ENCODE measurements at places on chromosomes 3 and 15.

- DNase-seq = no peak
Measured at GRCh38 chr3:65425880-65426279, 612.8 kb downstream of the MAGI1 start.

- no peak for DNase-seq
Measured at GRCh38 chr3:68274286-68274685, 619.9 kb upstream of the SUCLG2 start.

- no peak for DNase-seq
Measured at GRCh38 chr3:58066842-58067241, 58.6 kb downstream of the FLNB start.

DNA sequence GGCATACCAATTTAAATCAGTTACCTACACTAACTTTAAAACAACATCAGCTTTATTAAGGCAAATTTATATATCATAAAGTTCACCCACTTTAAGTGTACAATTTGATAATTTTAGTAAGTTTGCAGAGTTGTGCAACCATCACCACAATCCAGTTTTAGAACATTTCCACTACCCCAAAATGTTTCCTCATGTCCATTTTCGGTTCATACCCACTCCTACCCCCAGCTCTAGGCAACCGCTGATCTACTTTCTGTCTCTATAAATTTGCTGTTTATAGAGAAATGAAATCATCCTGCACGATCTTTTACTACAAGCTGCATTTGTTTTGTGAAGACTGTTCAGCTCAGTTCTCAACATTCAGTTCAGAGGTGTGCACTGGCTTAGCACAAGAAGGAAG lies 31.5 kb upstream of the FAM81A start:
- no peak for DNase-seq

DNA sequence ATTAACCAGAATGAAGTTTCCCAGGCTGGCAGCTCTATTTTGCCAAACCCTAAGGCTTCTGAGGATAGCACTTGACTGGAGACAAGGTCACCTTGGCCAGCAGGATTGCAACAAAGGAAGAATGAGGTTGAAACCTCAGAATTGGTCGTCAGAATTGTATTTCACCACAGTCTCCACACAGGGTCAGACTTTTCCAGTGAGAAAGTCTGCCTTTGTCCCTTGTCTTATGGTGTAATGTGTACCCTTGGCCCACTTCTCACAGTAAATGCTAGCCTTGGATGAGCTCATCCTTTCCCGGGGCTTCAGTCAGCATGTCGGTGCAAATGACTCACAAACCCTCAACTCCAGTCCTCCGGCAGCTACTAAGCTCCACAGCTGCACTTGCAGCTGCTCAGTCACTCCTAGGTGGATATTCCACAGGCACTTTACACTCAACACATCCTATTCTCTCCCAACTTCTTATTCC lies 19.7 kb downstream of the SSR3 start:
- no peak for DNase-seq

DNA sequence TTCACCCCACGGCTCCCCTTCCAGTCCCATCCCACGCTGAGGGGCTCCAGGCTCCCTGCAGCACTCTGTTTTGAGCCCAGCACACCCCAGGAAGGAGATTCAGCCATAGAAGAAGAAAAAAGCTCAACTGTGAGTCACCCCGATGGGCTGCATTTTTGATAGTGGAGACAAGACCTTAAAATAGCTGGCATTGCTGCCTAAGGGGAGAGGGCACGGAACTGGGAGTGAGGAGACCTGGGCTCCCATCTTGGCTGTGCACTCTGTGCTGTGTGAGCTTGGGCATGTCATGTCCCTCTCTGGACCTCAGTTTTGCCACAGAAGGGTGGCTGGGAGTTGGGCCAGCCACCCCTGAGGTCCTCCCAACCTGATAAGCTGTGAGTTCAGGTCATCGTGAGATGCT lies 57.2 kb upstream of the SMAD6 start:
- no peak for DNase-seq

- no peak for DNase-seq
Measured at GRCh38 chr15:60829416-60829815, 350.5 kb upstream of the ICE2 start.

- DNase-seq = no peak
Measured at GRCh38 chr3:55968331-55968730, 481.2 kb upstream of the WNT5A start.

- DNase-seq = no peak
Measured at GRCh38 chr15:32747921-32748342, 30.1 kb downstream of the GREM1 start.

DNA sequence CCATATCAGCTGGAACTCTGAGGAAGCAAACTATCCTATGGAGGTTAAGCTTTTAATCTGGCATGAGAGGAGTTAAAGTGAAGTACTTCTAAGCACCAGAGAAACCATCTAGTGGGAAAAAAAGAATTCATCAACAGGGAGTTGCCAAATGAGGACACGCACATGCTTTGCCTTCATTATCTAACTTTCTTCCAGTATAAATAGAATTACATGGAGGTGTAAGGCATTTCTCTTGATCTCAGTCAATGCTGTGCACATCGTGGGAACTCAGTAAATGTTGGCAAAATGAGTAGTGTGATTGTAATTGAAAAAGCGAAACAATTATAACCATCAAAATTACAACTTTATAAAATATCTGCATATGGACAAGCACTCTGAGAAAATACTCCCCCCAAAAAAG lies 8.0 kb upstream of the GSK3B start:
- DNase-seq = no peak

GRCh38 chr3:126370606-126371005 lies 13.4 kb upstream of the KLF15 start:
- no peak for DNase-seq

DNA sequence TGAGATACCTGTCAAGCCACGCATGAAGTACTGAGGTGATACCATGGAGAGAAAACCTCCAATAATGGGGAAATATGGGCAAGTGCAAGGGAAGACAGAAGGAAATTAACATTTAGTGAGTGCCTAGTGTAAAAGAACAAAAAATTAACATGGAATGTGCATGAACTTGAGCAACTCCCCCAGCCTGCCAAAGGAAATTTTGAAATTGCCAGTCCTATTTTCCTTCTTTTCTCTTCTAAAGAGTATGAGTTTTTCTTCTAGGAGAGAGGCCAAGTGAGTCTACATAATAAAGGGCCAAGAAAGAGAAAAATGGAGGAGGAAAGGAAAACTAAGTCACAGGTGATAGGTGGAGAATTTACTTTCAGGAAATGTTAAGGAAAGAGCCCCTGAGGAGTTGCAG lies 602.4 kb upstream of the MDFIC2 start:
- no peak for DNase-seq

GRCh38 chr3:186882881-186883685 lies 40.6 kb downstream of the ADIPOQ start:
- DNase-seq = no peak

GRCh38 chr15:78041946-78042345 lies 35.6 kb downstream of the TBC1D2B start:
- DNase-seq = no peak

- no peak for DNase-seq
Measured at GRCh38 chr3:11464356-11464755, 179.4 kb downstream of the VGLL4 start.

- no peak for DNase-seq
Measured at GRCh38 chr15:41487381-41487780, 6.3 kb upstream of the ITPKA start.

- DNase-seq = no peak
Measured at GRCh38 chr3:4581920-4582611, 88.9 kb downstream of the ITPR1 start.

- no peak for DNase-seq
Measured at GRCh38 chr3:43512754-43513404, 108.9 kb downstream of the ANO10 start.

GRCh38 chr3:192867645-192868044 lies 50.0 kb downstream of the MB21D2 start:
- no peak for DNase-seq

DNA sequence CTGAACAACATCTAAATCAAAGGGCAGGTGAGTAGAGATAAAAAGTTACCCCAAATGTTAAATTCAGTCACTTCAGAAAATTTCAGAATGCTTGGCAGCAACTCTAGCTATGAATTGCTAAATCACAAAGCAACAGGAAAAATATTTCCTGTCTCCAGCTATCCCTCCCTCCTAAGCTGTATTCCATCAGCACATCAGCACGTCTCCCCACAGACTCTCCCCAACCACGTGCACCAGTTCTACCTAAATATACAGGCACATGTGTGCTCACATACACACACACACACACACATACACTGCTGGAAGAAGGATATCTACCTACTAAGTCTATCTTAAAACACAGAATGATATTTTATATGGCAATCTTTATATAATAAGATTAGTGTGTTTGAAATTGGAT lies 177.1 kb upstream of the ARHGEF26 start:
- DNase-seq = no peak

- no peak for DNase-seq
Measured at GRCh38 chr15:99411234-99411633, 154.6 kb upstream of the MEF2A start.

DNA sequence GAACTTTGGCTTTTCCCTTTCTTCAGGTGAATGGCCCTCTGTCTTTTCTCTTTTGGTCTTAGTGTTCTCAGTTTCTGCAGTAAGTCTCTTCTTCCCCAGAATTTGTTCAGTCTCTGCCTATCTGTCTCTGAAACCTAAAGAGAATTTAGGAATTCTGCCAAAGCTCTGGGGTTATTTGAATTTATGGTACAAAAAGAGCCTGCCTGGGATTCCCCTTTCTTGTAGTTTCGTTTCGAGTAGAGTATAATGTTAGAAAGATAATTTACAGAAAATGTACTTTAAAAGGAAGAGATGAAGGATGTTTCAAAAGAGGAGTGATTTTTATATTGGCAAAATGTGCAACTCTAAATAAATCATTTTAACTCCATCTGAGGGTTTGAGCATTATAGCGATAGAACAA lies 247.4 kb upstream of the SATB1 start:
- no peak for DNase-seq

DNA sequence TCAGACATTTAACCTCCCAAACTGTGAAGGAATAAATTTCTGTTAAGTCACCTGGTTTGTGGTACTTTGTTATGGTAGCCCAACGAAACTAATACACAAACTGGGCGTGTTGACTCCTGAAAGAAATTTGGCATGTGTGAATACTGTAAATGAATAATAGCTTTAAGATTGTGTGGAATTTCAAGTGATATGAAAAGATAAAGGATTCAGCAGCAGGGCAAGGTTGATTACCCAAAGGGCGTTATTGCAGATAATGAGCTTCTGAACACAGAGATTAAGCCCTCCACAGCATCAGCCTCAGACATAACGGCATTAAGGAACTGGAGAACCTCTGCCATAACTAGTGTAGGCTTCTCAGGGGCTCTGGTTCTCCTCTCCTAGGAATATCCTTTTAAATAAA lies 451.5 kb upstream of the NECTIN3 start:
- DNase-seq = no peak

DNA sequence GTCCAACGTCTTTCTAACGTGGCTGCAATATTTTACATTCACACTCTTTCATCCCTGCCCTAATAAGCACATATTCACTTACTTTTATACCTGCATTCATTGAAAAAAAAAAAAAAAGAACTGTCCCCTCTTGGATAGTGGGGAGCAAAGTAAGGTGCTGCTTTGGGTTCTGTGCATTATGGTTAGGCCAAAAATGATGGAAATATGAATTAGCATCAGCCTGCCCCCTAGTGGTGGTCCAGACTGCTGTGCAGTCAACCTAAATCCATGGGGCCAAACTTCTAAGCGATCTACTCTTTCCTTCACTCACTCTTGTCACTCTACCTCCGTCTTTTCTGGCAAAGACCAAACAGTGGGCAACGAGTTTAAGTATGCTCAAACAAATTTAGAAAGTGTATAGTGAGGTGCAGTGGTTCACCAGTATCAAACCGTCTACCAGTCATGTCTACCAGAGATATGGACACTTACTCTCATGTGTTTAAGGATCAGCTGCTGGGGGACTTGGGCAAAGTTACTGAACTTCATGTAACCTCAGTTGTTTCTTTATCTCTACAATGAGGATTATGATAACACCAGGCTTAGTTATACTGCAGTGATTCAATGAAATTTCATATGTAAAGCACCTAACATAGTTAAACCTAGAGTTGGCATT lies 61.5 kb upstream of the GRM7 start:
- DNase-seq = peak; percentile 21

GRCh38 chr15:66186049-66186825 lies 67.3 kb downstream of the MEGF11 start:
- no peak for DNase-seq

GRCh38 chr15:27017168-27017809 lies 46.3 kb downstream of the GABRG3 start:
- DNase-seq = peak; percentile 37

DNA sequence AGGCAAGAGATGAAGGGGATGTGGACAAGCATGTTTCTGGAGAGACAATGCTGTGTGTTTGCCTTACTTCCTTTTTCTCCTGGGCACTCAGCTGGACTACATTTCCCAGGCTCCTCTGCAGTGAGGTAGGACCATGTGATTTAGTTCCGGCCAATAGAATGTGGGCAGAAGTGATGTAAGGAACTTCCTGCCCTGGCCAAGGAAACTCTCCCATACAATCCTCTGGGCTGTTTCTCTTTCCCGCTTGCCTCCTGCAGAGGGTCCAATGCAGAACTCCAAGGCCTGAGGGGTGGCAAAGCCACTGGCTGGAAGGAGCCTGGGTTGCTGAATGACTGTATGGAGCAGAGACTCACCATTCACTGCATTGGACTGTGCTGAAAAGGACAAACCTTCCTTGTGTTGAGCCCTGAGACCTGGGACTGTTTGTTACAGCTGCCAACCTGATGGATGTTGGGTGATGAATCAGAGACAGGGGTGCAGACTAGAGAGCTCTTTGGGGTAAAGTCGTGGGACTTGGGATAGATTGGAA lies 82.7 kb upstream of the SLC6A6 start:
- DNase-seq = peak; percentile 77

- no peak for DNase-seq
Measured at GRCh38 chr3:132016061-132017041, 18.5 kb downstream of the CPNE4 start.

DNA sequence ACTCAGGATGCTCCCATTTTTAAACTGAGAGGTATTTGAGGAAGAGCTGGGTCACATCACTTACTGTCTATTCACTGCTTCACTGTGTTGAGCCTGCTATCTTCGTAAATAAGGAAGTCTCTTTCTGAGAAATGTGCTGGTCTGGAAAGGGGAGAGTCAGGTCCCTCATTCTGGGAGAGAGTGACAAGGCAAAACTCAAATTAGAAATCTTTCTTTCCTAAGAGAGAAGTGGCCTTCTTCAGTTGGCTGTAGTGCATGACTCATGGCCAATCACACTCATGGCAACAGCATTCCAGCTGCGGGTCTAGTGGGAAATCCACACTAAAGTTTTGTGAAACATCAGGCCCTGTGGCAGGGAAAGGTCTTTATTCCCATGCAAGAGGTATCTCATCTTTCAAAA lies 11.5 kb upstream of the TIMP4 start:
- no peak for DNase-seq

- no peak for DNase-seq
Measured at GRCh38 chr3:119234610-119235009, 6.1 kb downstream of the B4GALT4 start.

DNA sequence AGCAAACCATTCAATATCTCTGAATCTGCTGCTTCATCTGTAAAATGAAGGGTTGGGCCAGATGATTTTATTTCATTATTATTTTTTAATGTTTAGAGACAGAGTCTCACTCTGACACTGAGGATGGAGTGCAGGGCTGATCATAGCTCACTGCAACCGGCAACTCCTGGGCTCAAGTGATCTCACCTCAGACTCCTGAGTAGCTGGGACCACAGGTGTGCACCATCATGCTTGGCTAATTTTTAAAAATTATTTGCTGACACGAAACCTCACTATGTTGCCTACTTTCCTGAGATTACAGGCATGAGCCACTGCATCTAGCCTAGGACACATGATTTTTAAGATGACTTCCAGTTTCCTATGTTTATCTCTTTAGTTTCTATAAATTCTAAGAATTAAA lies 105.8 kb downstream of the P3H2 start:
- DNase-seq = no peak
